ENCODE measurements at places on chromosomes 2 and 18.
A peak's percentile ranks its signal among the peaks of the same experiment; 100 is the strongest.

- DNase-seq: no peak
These were observed 18.7 kb downstream of the IMMT start for GRCh38 chr2:86176597-86176996.

- DNase-seq: no peak
These were observed 83.3 kb downstream of the PDE11A start for GRCh38 chr2:177989029-177989885.

DNA sequence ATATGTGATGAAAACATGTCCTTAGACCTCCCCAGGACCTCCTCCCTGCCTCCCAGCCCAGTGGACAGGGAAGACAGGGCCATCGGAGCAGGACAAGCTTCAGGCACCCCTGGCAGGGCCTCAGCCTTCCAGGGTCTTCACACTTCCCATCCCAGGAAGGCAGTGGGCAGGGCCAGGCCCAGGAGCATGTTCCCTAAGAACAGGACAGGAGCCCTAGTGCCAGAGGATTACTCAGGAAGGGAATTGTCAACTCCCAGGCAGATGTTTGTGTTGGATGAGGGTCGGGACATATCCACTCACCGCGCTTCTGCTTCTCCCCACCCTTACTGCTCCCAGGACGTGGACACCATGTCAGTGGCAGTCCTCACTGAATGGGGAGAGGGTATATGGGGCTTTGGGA, 138.9 kb downstream of the TNS1 start:
- no peak for DNase-seq

GRCh38 chr2:216925636-216926366, 65.9 kb upstream of the TNP1 start:
- no peak for DNase-seq

GRCh38 chr2:159615367-159616285, 722 bp downstream of the BAZ2B start:
- DNase-seq: peak; percentile 8

- DNase-seq: no peak
These were observed 402.0 kb upstream of the UBE2E3 start for GRCh38 chr2:180578441-180578840.

DNA sequence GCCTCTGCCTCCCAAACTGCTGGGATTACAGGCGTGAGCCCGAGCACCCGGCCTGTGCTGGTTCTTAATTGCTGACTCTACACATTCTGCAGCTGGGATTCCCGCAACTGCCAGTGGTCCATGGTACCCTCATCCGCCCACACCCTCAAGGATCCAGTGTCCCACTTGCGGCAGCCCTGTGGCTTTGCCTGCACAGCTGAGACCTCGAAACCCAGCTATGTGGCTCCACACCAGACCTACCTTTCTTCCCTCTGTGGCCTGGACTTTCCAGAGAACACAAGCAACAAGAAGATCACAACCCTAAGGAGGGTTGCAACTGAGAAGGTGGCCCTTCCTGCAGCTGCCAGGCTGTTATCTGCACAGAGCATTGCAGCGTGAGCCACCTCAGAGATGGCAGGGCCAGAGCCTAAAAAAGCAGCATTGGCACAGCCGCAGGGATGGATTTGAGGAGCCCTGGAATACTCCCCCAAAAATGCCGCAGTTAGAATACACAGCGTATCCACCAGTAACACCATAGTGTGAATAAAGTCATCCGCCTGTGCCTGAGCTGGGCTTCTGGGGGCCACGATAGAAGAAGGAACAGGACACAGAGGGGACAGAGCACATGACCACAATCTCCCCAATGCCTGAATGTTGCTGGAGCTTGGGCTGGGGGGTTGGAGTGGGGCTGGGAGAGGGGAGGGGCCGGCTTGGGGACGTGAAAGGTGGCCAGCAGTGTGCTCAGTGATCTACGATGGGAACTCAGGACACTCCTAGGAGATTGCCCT, 1.9 kb downstream of the GPR55 start:
- DNase-seq: no peak

GRCh38 chr2:88521445-88522073, 69.1 kb upstream of the FOXI3 start:
- DNase-seq: no peak

DNA sequence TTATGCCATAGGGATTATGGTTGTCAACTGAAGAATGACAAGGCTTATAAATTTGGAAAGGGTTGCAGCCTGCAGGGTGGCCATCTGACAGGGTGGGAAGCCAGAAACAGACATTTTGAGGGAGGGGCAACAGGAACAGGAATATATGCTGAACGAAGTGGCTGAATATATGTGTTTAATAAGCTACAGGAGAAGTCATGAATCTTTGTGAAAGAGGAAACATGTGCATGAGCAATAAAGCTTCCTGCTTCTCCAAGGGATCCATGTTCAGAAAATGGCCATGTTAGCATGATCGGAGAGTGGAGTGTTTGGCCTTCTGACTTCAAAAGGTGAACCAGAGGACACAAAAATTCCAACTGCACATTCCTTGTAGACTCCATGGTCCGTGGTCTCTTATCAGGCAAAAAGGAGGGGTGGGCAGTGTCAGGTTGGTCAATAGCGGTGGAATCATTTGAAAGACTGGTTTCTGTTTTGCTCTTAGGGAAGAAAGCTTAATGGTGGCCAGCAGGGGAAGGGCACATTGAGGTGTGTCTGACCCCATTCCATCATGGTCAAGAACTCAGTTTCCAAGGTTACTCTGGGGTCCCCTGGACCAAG, 144.1 kb downstream of the SOCS6 start:
- no peak for DNase-seq

DNA sequence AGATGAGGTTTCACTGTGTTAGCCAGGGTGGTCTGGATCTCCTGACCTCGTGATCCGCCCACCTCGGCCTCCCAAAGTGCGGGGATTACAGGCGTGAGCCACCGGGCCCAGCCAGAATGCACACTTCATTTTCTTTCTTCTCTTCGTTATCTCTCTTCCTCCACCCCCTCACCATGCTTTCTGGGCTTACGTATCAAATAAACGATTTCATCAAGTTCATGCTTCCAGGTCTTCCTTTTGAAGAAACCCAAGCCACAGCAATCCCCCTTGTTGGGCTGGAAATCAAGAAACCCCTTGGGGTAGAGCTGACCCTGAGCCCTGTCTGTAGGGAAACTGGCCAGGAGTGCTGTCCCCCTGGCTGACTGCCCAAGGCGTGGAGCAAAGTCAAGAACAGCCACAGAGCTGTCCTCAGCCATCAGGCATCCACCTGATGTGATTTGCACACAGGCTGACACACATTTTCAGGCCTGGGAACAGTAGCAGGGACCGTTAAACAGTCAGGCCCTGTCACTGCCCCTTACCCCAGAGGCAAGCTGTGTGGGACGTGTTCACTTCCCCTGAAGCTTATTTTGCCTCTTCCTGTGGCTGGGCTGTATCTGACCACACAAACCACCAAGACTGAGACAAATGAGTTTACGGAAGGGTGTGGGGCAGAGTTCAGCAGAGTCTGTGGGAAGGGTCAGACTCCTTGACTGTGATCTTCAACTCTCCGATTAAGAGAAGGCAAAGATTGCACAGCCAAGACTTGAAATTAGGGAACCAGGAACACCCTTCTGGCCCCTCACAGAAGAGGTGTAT, 15.1 kb upstream of the NMUR1 start:
- peak; percentile 45 for DNase-seq

DNA sequence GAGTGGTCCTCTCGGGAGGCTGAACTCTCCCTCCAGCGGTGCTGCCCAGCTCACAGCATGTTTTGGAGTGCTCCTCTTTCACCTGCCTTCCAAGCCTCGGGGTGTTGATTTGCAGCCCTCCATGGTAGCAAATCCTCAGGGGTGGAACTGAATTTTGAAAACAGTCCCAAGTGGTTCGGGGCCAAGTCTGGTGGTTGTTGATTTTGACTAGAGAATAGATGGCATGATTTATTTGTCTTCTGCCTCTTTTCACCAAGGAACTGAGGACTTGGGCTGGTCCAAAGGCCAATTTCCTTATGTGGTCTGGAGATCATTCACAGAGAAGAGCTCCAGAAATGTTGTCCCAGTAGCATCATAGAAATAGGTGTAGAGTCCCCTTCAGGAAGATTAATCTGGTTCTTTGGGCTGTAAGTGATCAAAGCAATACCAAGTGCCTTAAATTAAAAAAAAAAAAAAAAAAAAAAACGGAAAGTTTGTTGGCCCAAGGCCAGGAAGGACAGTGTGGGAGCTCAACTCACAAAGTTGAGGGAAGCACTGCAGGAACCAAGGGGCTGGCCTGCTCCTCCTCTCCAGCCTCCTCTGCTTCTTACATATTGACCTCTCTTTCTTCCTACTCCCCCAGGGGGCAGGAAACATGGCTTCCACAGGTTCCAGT, 2.5 kb upstream of the DES start:
- no peak for DNase-seq

- no peak for DNase-seq
These were observed 86.6 kb downstream of the EPHA4 start for GRCh38 chr2:221485503-221485870.

GRCh38 chr2:57821088-57821487, 225.5 kb upstream of the VRK2 start:
- DNase-seq: no peak

- DNase-seq: no peak
These were observed 48.0 kb downstream of the SERPINB8 start for GRCh38 chr18:64017870-64018269.

GRCh38 chr2:14524803-14525080, 107.8 kb upstream of the LRATD1 start:
- no peak for DNase-seq

DNA sequence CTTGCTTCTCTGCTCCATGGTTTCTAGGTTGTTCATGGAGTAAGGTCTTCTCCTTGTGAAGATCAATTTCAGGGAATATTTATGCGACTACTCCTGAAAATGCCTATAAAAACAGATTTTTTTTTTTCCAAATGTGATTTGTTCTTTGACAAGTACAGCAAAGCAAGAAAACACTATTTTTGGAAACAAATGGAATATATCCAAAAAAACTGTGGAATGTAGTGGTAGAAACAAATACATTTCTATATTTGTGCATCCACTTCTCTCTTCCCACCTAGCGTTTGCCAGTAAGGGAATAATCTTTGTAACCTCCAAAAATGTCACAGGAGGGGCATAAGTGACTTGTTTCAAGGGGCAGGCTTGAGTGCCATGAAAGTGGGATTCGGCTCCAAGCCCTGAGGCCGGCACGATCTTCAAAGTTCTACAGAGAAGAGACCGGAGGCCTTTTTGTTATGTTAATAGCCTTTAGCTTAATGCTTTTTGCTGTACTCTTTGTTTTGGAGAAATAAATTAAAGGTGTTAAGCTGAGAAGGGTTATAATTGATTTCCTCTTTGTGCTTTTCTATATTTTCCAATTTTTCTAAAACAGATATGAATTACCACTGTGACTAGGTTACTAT, 200.6 kb downstream of the NRP2 start:
- no peak for DNase-seq

- no peak for DNase-seq
These were observed 134.2 kb upstream of the HNRNPA3 start for GRCh38 chr2:177078416-177078815.

DNA sequence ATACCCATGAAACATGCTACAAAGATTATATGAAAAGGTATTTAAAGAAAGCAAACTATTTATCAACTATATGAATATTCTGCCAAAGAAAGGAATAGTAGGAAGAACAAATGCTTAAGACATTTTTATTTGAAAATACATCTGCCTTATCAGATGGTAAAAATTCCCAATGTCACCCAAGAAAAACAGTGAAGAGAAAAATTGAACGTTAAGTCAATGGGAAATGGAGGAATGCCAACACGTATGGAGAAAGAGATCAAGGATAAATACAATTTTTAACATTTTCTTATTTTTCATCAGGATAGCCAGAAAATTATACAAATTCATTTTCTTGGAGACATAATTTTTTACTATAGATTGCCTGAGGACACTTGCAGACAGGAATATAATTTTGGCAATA, 394.2 kb downstream of the ZEB2 start:
- no peak for DNase-seq

- DNase-seq: no peak
These were observed 205.5 kb upstream of the KCNH7 start for GRCh38 chr2:163044114-163044513.

DNA sequence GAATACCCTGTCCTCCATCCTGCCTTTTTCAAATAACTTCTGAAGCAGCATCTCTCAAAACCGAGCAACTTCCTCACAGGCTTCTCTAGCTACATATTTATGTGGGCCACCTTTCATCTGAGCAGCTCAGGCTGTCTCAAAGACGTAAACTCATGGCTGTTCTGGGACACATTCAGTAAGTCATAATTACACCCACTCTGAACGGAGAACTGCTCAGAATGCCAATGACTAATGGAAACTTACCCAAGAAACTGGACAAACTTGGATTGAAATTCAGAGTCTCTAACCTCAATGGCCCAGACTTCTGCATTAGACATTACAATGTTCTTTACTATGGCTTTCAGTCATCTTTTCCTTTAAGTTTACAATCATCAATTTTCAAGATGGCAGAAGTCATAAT, 145.2 kb downstream of the RAD51AP2 start:
- DNase-seq: no peak

DNA sequence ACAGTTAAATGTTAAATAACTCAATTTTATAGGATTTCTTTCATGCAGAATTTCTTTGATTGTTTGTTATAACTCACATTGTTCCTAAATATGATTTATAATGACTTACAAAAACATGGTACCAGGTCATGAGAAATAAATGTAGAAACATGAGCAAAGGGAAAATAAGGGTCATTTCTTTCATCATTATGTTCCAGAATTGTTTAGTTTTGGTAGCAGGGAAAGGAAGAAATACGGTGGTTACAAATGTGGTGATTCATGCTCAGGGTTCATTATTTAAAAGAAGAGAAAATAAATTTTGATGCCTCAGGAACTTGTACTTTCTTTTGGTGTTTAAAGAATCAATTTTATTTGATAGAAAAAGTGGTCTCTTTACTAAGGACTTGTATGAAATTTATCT, 4.4 kb downstream of the LYPD6B start:
- no peak for DNase-seq

DNA sequence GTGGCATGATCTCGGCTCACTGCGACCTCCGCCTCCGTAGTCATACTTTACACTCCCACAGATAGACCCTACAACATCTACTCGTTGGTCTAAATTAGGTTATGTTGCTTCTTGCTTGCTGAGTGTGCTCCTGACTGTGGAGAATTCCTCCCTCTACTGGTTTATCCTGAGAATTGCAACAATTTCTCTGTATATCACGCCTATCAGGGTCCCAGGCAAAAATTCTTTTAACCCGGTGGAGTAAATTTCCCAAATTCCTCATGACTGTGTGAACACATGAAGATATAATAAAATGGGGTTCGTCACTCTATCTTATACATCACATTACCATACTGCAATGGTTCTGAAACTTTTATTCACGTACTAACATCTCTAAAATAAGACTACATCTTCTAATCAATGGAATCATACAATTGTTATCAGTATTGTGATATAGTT, 156.7 kb downstream of the EVA1A start:
- no peak for DNase-seq

GRCh38 chr2:85754313-85755095, 713 bp downstream of the ATOH8 start:
- DNase-seq: peak; percentile 9

- DNase-seq: no peak
These were observed 220.0 kb upstream of the TANK start for GRCh38 chr2:160940271-160940670.

DNA sequence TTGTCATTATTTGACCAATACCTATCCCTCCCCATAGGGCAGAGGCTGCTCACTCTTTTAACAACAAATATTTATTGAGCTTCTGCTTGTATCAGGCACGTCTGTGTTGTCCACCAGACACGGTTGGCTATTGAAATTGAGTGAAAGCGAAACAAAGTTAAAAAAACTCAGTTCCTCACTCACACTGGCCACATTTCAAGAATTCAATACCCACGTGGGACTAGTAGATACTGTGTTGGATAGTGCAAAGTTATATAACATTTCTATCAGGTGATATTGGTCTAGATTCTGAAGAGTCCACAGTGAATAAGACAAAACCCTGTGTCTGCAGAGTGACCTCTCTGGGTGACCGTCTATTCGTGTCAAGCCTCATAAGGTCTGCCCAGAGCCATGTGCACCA, 43.9 kb upstream of the GALR1 start:
- DNase-seq: no peak

Data from stimulated activated CD8-positive, alpha-beta memory T cell treated with anti-CD3 and anti-CD28 coated beads, Interleukin-4, amount 100 ng/mL, for 24 hours (primary cell).